SK-N-SH (cell line): ENCODE measurements at places on chromosomes 6 and 20. TPM values are rescaled to one million over a fixed set of nuclear protein-coding genes. Genes with fewer than 3 reads are reported as not detected.
A peak's percentile ranks its signal among the peaks of the same experiment; 100 is the strongest.

- DNase-seq: no peak
Observed at GRCh38 chr6:53026526-53026925, 31.4 kb upstream of the GSTA4 start.

DNA sequence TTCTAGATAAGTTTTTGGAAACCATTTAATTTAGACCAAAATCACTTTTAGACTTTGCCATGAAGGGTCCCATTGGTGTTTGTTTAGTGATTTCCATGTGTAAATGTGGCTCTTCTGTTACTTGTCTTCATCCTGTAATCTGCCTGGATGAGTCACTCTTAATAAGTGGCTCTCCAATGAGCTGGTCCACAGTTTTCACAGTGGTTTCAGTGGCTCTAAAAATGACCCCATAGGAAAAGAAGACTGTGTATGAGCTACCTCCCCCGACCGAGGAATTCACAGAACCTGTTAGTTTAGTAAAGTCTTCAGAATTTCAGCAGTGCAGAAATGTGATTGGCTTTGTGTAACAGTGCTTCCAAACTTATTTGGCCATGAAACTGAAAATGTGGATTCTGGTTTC is 492.0 kb upstream of the MARCKS start:
- no peak for DNase-seq

- peak; percentile 63 for DNase-seq
Observed at GRCh38 chr6:44593539-44593944, 206.0 kb downstream of the CDC5L start.

DNA sequence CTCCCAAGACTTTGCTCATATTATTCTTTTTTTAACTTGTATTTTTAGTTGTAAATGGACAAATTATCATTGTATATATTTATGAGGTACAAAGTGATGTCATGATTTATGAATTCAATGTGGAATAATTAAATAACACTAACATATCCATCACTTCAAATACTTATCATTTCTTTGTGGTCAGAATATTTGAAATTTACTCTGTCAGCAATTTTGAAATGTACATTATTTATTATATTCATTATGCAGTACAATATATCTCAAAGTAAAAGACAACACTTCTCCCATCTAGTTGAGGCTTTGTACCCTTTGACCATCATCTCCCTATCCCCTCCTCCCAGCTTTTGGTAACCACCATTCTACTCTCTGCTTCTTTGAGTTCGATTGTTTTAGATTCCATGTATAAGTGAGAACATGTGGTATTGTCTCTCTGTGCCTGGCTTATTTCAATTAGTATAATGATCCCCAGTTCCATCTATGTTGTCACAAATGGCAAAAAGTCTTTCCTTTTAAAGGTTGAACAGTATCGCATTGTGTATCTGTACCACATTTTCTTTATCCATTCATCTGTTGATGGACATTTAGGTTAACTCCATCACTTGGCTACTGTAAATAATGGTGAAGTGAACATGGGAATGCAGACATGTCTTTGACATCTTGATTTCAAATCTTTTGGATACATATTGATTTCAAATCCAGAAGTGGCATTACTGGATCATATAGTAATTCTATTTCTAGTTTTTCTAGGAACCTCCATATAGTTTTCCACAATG is 197.2 kb downstream of the KIF6 start:
- no peak for DNase-seq

GRCh38 chr6:51502996-51503395 is 584.4 kb downstream of the PKHD1 start:
- no peak for DNase-seq

- no peak for DNase-seq
Observed at GRCh38 chr6:89605861-89606260, 32.7 kb downstream of the LYRM2 start.

GRCh38 chr6:10534419-10534762 is 13.2 kb downstream of the GCNT2 start:
- no peak for DNase-seq

Gene EPB41L1
- 20.7 and 26.1 TPM in 2 replicates for polyA plus RNA-seq

Gene WFDC12
- polyA plus RNA-seq: not detected in 2 replicates

DNA sequence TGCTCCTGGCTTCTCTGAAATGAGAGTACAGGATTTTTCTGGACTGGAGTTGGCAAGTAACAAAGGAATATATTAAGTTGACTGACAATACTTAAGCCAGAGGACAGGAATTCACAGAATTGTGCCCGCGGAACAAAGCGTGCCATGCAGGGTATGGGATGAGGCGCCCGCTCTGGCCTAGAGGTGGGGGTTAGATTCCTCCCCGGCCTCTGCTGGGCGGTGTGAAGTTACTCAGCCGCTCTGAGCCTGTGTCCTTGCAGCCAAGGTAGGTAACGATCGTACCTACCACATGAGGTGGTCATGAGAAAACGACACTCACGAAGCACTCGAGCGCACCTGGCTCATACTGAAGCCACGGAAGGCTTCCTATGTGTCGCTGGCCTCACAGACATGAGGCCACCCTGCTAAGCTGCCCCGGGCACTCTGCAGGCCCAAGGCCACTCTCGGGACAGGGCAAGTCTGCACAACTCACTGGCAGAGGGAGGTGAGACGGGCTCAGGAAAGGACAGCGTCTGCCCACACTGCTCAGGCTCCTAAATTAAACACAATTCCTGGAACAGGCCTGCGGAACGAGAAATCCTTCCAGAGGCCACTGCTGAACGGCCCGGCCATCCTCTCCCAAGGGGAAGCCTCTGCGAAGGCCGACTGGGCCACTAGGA is 70.8 kb downstream of the PSMG4 start:
- no peak for DNase-seq

Gene RRP36
- 60.5 and 64.8 TPM in 2 replicates for polyA plus RNA-seq

DNA sequence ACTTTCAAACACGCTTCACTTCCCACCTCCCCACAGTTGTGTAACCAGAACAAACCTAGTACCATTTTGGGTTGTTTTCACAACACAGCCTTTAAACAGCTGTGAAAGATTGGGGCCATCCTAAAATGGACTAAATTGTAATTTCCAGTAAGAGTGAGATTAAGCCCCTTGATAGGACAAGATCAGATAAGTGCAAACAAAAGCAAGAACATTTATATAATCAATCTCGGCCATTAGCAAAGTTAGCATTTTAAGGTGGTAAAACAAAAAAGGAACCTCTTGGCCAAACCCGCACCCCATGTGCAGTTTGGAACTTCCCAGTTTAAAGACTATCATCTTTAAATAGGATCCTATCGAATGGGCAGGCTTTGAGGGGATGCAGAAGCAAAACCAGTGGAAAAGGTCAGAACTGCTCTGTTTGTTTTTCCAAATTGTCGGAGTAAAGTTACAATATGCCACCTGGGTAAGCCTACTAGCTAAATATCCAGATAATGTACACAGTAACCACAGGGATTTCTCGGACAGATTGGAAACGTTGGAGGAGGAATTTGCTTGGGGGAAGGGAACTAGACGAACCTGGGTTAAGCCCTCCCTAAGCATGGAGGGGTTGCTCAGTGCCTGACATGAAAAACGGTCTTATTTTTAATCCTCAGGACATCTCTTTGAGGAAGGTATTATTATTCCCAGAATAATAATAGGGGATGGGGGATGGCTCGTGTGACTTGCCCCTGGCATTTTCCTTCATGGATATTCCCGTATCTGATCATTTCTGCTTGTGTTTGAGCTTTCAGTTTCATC is 159.8 kb upstream of the SALL4 start:
- no peak for DNase-seq

- no peak for DNase-seq
Observed at GRCh38 chr6:110221738-110222137, 41.5 kb downstream of the CDC40 start.

- DNase-seq: no peak
Observed at GRCh38 chr6:64817525-64817924, 889.5 kb downstream of the EYS start.

Gene HUS1B
- 0.19 and 0.30 TPM in 2 replicates for polyA plus RNA-seq

- no peak for DNase-seq
Observed at GRCh38 chr6:4812068-4812467, 35.9 kb downstream of the CDYL start.

- DNase-seq: no peak
Observed at GRCh38 chr6:166509193-166509592, 77.3 kb downstream of the RAMACL start.

- DNase-seq: no peak
Observed at GRCh38 chr6:87116922-87117321, 22.0 kb upstream of the CGA start.

Gene HTR1B
- 0.63 and 0.76 TPM in 2 replicates for polyA plus RNA-seq

Gene KHDC1
- 6.0 and 6.6 TPM in 2 replicates for polyA plus RNA-seq

DNA sequence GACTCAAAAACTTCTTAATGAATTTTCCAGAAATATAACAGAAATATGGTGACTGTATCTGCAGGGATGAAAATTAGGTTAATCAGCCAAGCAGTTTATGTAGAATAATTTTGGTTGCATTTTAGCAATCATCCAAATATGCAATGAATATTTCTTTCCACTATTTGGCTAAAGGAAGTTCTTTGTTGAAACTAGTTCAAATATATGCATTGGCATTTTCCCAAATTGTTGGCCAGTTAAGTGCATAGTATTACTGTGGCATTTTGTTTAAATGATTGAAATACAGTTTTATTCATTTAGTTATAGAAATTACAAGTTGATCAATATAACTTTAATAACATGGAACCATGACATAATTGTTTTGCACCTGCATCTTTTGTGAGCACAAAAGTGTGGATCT is 115.5 kb downstream of the DOK5 start:
- no peak for DNase-seq

Gene CLVS2
- polyA plus RNA-seq: 0.05 TPM in 2 replicates

Gene TMEM14B
- 89.0 and 93.6 TPM in 2 replicates for polyA plus RNA-seq

Gene TM9SF4
- 61.0 and 67.8 TPM in 2 replicates for polyA plus RNA-seq
